ENCODE measurements at places on chromosomes 12 and 14. TPM values are rescaled to one million over a fixed set of nuclear protein-coding genes. Genes with fewer than 3 reads are reported as not detected.

C1S gene
- 3.3 TPM for total RNA-seq

JPH4 gene
- not detected for total RNA-seq

RPGRIP1 gene
- total RNA-seq = not detected

MYF6 gene
- not detected for total RNA-seq

PPM1H gene
- total RNA-seq = 42.6 TPM

IQSEC3 gene
- not detected for total RNA-seq

EAPP gene
- total RNA-seq = 49.2 TPM

PIP4K2C gene
- total RNA-seq = 19.4 TPM

CLEC4C gene
- not detected for total RNA-seq

NDRG2 gene
- 28.6 TPM for total RNA-seq

PTPRR gene
- not detected for total RNA-seq

MTHFD1 gene
- 53.0 TPM for total RNA-seq

LYZ gene
- total RNA-seq = not detected

RHOJ gene
- total RNA-seq = not detected

SYCP3 gene
- not detected for total RNA-seq

HIGD1C gene
- not detected for total RNA-seq

PRIMA1 gene
- not detected for total RNA-seq

DYNC1H1 gene
- total RNA-seq = 187 TPM

FSCB gene
- not detected for total RNA-seq

ADSS1 gene
- 19.5 TPM for total RNA-seq

HRK gene
- total RNA-seq = 8.9 TPM

C12orf76 gene
- total RNA-seq = 17.3 TPM

SLC39A2 gene
- total RNA-seq = not detected

ATXN2 gene
- total RNA-seq = 11.3 TPM

GNPTAB gene
- 13.6 TPM for total RNA-seq

GLI1 gene
- total RNA-seq = 6.4 TPM

KCNJ8 gene
- not detected for total RNA-seq

RPL10L gene
- not detected for total RNA-seq

MMP19 gene
- total RNA-seq = 0.98 TPM

MAP1LC3B2 gene
- total RNA-seq = not detected

BCL2L14 gene
- total RNA-seq = not detected

FITM1 gene
- 0.88 TPM for total RNA-seq

WBP11 gene
- total RNA-seq = 17.8 TPM

TNS2 gene
- 13.7 TPM for total RNA-seq

TRHDE gene
- total RNA-seq = not detected

VWF gene
- total RNA-seq = 0.06 TPM

CLEC6A gene
- not detected for total RNA-seq

RNASE3 gene
- total RNA-seq = not detected

AKAP6 gene
- 2.3 TPM for total RNA-seq

FAM181A gene
- not detected for total RNA-seq

NPFF gene
- total RNA-seq = not detected

NRL gene
- total RNA-seq = 2.8 TPM

TGFB3 gene
- 3.1 TPM for total RNA-seq

DHH gene
- total RNA-seq = 0.06 TPM

MYO1A gene
- total RNA-seq = 1.6 TPM

TBX3 gene
- not detected for total RNA-seq

CD69 gene
- not detected for total RNA-seq

SYNE2 gene
- 13.8 TPM for total RNA-seq

All from G401 (cell line).